ENCODE measurements at places on chromosomes 12 and 14.

- no peak for DNase-seq
Observed at GRCh38 chr12:112598626-112599025, 179.9 kb downstream of the PTPN11 start.

DNA sequence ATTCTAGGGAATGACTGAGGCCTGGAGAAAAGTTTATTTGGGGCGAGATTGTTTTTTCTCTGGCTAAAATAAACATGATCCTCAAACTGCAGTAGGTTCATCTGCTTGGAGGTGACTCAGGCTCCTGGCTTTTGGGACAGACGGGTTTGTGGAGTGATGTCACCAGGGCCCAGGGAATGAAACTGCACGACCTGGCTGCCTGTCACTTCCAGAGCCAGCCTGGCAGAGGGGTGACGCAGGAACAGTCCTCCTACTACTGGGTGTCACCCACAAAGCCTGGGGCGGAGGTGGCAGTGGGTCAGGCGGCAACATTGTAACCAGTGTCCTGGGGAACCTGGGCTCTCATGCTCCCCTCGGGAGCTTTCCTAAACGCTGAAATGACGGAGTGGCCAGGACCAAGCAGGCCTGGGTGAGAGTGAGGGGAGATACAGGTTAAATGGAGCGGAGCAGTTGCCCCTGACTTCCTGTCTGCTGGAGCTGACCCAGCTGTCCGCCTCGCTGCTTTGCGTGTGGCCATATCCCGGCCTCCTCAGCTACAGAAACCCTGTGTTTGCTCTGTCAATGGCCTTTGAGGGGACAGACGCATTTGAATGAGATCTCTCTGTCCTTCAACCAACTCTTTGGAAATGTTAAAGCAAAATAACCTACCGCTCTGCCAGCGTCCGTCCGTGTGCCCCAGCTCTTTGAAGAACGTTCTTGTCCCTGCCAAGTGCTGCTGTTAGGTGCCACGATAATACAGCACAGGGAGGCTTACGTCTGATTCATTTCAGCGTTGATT, 6.5 kb downstream of the HIP1R start:
- DNase-seq: peak; percentile 64

DNA sequence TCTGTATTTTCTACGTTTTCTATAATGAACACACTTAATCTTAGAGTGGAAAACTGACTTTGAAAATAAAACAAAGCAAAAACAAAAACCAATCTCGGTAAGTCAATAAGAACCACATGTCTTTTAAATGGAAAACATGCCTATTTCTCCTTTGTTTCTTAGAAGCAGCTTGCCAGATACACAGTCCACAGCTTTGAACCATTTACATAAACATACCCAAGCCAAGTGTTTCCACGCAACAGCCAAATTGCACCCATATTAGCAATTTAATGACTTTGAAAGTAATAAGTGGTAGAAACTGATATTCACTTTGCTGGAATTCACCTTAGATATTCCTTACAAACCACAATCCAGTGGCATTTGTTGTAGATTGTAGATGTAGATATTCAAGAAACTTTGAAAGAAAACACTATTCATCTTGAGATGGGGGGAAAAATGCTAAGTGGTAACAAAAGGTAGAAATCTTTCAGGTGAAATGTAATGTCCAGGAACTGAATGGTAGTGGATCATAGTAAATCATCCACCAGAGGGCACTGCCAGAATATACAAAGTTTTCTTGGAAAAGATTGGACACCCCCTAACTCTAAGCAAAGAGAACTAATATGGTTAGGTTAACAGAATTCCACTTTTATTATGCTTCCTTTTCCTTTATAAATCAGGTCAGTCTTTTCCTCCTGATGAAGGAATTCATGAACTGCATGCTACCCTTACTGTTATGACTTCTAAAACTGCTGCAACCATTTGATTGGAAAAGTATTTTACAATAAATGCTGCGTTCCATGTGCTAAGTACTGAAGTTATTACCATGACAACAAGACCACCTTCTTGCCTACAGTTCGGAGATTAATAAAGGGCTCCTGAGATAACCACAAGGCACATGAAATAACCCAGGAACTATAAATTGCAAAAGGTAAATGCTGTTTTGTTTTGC, 69.8 kb downstream of the RERG start:
- no peak for DNase-seq

DNA sequence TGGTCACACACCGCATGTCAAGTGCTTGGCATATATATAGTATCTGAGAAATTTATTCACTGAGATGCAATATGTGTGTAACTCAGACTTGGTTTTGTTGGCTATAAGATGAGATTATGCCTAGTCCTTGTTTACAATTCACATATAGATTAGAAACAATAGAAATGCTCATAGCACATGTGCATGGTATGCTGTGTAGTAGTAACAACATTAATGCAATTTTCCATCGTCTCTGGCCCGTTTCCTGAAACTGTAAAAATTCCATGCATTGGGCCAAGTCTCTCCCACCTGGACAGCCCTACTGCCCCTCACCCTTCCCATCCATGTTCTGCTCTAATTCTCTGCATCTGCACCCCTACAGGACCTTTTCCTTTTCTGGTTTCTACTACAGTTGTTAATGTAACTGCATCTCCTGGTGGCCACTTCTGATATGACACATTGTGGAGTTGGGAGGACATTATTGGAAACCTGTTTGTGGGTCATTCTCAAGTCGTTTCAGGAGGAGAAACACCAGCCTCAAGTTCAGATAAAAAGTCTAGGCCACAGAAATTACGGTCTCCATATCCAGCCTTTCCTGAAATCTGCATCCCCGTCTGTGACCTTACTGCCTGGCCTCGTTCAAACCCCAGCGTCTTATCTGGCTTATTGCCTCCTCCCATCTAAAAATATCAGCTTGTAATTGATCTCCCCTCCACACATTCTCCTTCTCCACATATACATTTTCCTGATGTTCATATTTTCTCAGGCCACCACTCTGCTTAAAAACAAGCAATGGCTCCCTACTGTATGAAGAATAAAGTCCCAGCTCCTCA, 37.5 kb downstream of the EMP1 start:
- no peak for DNase-seq

GRCh38 chr12:40045656-40046055, 60.2 kb downstream of the SLC2A13 start:
- no peak for DNase-seq

DNA sequence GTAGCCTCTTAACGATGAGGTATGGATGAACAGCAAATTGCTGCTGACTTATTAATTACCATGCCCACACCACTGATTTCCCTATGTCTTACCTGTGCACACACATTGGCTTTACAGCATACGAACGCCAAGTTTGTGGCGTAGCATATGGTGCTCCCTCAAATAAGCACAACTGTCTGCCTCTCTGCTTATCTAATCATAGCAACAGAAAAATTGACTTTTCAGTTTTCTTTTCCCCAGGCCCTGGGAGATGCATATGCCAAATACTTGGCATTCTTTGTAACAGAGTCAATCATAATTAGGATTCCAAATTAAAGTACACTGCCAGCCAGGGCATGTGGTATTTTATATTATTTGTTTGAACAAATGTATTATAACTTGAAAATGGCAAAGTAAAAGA, 625.5 kb downstream of the DIO2 start:
- DNase-seq: no peak

- no peak for DNase-seq
Observed at GRCh38 chr12:16634786-16635185, 28.8 kb upstream of the LMO3 start.

- DNase-seq: peak; percentile 64
Observed at GRCh38 chr12:67592228-67593011, 56.1 kb upstream of the DYRK2 start.

DNA sequence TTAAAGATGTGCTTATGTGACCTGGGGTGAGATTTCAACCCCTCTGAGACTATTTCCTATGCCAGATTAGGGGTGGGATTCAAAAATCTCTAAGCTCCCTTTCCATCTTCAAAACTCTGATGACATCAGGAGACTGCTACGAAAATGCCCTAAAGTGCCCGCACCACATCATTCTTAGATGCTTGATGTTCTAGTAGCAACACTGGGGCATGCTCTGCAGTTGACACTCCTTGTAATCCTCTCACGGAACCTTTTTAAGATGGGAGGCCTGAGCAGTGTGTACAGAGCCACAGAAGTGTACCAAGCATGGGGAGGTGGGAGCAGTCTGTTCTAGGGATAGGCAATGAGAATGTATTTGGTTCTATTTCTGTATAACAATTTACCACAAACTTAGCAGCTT, 12.2 kb downstream of the FOS start:
- DNase-seq: no peak

DNA sequence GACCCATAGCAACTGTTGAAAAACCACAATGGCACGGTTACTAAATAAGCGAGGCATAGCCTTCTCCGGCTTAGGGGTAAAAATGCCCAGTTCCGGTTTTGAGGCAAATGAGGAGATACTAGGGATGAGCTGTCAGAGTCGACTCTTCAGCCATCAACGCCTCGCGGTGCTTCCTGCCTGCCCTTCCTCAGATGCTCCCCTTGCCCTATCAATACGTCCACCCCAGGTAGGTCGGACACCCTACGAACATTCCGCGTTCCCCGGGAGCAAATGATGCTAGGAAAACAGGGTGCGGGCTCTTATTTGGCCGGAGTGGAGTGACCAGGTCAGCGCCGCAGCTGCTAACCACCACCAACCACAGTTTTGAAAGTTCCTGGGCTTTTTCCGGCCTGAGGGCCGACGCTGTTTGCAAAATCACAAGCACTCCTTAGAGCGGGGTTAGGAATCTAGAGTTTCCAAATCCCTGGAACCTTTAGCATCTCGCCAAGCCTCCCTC, 1.2 kb downstream of the SRSF9 start:
- no peak for DNase-seq

DNA sequence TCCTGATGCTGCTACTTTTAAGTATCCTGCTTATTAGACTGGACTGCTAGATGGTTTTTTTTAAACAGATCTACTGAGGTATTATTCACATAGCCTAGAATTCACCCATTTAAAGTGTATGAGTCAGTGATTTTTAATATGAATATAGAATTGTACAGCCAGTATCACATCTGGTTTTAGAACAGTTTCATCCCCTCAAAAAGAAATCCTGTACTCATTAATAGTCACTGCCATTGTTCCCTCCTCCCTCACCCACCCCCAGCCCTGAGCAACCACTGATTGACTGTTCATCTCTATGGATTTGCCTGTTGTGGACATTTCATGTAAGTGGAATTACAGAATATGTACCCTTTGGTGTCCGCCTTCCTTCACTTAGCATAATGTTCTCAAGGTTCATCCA, 98.4 kb downstream of the PPP2R5C start:
- DNase-seq: no peak

- DNase-seq: no peak
Observed at GRCh38 chr12:4246116-4246515, 27.4 kb upstream of the CCND2 start.

GRCh38 chr14:76510181-76510580, 134.2 kb downstream of the ESRRB start:
- no peak for DNase-seq

DNA sequence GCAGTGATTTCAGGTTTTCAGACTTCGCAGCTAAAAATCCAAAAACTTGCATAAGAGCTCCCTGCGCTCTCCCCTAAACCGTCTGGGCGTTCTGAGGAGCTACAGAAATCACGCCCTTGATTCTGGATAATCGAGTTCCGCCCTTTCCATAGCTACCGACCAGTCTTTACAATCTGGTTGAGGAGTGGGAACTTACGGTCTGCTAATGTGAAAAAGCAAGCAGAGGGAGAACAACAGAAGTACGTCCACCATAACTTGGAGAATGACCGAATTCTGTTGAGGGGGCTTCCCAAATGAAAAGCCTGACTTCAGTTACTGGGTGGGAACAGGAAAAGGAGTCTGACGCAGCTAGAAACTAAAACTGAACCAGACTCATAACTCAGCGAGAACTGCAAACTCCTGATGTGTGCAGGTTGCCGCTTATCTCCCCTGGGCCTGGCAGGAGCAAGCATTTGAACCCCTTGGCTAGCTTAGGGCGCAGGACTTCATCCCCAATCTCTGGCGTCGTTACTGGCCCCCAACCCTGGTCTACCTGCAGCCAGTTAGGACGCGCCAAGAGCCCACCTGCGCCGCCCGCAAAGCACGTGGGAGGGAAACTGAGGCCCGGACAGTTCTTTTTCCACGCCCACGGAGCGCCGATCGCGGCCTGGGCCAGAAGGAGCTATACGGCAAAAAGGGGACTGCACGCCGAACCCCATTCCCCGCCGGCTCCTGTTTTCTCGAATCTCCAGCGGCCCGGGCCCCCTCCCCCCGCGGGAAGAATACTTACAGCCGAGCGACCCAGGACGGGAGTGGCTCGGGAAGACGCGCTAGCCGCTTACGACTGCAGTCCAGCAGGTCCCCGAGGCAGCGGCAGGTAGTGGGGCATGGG, 838 bp downstream of the LRIG3 start:
- no peak for DNase-seq

DNA sequence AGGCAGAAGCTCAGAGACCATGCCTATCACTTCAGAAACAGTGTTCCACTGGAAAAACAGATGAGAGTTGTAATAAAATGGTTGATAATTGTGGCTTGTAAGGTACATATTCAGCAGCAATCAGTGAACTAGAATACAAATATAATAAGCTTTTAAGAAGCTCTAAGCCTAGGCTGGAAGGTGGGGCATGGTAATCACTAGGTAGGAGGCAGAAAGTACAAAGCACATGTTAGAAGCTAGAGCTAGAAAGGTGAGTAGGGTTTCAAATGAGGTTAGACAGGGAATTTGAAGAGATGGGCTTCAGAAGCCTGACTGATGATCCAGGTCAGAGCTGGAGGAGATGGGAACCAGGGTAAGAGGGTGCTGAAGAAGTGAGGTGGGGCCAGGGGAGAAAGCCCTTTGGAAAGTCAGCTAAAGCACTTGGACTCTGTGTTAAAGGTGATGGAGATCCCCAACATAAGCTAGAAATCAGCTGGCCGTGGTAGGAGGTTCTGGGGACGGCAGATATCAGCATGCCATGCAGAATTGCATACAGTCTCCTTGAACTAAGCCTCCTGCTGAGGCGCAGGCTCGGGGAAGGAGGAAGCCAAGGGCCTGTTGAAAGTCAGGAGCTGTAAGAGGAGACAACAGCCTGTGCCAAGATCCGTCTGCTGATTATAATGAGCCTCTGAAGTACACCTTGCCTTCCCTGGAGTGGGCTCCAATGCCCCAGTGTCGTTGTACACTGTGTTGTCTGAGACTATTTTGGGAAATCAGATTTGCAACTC, 659.4 kb downstream of the BCL11B start:
- DNase-seq: no peak

- no peak for DNase-seq
Observed at GRCh38 chr12:124130691-124131591, 157.9 kb downstream of the ZNF664 start.

DNA sequence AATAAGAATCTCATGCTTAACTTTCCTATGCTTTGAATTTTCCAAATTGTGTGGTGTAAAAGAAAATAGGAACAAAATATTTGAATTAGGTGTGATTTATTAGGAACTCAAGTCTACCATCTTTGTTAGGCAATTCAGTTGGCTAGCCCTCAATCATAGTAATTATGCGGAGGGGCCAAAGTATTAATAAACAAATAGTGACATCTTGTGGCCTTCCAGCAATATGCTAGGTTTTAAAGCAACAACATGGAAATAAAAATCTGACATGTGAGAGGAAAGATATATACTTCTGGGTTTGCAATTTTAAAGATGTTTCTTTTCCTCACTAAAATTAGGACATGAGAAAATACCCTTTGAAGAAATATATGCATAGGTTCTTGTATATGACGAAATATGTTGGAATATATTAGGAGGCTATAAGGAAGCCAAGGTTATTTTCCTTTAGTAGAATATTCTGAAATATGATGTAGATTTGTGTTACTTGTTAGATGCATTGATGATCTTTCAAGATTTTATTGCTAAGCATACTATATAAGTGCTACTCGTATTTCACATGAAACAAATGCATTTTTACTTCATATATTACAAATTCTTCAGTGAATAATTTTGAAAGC, 200.4 kb downstream of the PTPRO start:
- DNase-seq: no peak
